Stimulated activated CD4-positive, alpha-beta T cell treated with anti-CD3 and anti-CD28 coated beads, Interleukin-1b, Interleukin-23, amount 100 ng/mL, for 1 hour (primary cell): ENCODE measurements at places on chromosomes 3 and 15.

DNA sequence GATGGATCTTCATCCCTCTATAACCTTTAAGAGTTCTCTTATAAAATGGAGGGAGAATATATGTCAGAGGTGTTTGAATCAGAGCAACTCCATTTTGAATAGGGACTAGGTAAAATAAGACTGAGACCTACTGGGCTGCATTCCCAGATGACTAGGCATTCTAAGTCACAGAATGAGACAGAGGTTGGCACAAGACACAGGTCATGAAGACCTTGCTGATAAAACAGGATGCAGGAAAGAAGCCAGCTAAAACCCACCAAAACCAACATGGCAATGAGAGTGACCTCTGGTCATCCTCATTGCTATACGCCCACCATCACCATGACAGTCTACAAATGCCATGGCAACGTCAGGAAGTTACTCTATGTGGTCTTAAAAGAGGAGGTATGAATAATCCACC is 211.0 kb downstream of the GBE1 start:
- DNase-seq: no peak

- no peak for DNase-seq
Observed at GRCh38 chr3:17119201-17120072, 234.7 kb downstream of the PLCL2 start.

DNA sequence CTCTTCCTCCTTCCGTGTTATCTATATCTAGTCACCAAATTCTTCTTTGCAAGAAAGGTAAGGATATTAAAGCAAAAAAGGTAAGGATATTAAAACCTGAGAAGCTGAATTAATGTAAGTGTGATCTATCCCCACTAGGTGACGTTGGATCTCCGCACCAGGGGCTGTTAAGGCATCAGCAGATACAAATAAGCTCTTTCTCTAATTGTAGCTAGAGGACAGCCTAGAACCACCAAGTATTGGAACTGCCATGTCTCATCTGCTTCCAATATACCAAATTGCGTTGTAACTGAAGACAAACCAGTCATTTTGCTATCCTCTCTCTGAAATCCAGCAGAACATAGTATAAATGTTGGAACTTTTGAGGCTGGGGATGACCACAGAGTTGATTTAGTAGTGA is 471.2 kb upstream of the TGFBR2 start:
- DNase-seq: no peak

DNA sequence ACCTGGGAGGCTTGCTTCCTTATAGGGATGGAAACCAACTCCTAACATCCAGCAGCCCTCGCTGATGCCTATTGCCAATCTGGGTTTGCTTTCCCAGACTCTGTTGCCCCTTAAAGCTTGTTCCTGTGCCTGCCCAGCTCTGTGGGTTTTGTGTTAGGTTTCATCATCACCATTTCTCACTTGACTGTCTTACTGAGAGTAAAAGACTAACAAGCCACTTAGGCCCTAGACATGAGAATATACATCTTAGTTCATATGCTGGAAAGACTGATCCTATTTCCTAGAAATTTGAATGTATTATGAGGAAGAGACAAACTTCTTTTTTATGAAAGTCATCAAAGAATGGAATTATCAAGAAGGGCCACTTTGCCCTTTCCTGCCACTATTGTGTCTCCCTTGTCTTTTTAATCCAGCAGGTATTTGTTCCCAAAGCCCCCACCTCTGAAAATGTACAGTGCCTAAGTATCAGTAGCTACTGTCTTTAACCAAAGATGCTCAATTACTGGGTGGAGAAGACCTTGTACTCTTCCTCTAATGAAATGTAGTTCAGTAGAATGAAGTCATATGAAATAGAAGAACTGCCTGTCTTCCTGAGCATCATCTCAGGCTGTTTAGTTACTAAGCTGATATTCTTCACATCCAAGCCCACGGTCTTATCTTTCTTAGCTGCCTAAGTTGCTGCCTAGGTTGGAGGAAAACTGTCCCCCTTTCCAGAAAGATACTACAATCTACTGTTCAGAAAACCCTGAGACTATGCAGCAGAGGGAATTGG is 59.8 kb upstream of the ZPLD1 start:
- DNase-seq: no peak

DNA sequence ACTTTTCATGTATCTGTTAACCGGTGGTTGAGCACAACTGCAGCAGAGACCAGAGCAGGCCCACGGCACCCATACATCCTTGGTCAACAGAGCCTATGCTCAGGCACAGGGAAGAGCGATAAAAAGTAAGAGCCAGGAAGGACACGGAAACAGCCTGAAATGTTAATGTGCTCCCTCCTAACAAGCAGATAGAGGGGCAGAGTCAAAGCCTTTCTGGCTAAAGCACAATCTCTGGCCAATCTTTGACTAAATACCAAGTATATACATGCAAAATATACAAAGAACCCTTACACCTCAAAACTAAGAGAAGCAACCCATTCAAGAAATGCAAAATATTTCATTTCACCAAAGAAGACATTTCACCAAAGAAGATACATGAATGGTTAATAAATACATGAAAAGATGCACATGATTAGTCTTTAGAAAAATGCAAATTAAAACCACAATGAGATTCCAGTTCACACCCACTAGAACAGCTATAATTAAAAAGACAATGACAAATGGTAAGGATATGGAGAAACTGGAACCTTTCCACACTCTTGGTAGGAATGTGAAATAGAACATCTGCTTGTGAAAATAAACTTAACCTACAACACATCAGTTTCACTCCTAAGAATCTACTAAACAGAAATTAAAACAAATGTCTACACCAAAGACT is 88.0 kb downstream of the OSBPL10 start:
- no peak for DNase-seq

- DNase-seq: no peak
Observed at GRCh38 chr15:37134244-37134643, 33.9 kb upstream of the MEIS2 start.

DNA sequence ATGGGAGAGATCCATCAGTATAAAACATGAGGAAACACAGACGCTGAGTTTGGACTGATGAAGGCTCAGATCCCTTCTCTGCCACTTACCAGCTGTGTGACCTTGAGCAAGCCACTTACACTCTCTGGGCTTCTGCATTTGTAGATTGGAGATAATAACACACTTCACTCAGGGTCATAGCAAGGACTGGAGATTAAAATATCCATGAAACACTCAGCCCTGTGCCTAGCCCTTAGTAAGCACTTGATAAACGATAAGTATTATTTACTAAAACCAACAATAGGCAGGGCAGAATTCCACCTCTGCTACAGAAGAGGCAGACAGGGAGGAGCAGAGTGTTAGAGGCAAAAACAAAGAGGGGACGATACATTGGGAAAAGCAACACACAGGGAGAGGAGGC is 420.5 kb upstream of the WNT5A start:
- no peak for DNase-seq

- DNase-seq: no peak
Observed at GRCh38 chr3:143613226-143613625, 235.0 kb downstream of the SLC9A9 start.

DNA sequence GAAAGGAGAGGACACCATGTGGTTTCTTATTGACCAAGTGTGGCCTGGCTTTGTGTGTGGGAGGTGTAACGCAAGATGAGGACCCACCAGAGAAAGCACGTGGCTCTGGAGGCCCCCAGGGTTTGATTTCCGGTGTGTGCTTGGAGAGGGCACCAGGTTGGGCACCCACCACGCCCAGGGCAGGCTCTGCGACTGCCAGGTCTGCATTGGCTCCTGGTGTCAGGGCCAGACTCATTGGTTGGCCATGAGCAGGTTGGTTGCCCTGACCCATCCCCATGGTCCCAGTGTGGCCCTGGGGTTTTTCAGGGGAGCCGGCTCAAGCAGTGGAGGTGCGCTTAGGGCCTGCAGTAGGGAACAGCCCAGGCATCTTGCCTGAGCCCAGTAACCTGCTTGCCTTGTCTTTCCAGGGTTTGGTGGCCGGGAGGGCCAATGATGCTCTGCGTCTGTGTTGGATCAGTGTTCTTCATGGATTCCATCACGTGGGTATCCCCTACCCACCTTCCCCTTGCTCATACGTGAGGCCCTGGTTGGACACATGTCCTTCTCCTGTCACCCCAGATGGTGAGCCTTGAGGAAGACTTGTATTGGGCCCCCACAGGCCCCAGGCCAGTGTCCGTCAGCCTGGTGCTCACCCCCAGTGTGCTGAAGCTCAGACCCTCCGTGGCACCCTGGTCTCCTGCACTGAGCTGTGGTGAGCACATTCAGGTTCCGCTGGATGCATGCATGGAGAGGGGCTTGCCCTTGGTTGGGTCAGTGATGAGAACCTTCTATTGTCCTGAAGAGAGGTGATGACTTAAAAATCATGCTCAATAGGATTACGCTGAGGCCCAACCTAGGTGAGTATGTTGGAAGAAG is 193.9 kb downstream of the UBE3A start:
- no peak for DNase-seq

- DNase-seq: no peak
Observed at GRCh38 chr3:19596408-19596807, 337.6 kb downstream of the EFHB start.

DNA sequence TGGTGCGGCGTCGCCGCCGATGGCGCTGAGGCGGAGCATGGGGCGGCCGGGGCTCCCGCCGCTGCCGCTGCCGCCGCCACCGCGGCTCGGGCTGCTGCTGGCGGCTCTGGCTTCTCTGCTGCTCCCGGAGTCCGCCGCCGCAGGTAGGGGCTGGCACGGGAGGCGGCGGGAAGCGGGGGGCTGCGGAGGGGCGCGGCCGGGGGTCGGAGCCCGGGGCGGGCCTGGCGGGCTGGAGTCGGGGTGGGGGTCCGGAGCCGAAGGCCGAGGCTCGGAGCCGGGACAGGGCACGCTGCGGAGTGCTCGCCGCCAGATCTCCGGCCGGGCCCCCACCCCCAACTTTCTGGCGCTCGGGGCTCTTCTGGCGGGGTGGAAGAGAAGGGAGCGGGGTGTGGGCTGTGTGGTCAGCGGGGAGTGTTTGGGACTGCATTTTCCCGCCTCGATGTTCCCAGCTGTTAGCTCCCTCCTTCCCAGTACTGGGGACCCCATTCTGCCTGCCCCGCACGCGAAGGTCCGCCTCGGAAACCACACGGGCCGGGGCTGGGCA is 299 bp downstream of the TYRO3 start:
- DNase-seq: no peak

GRCh38 chr3:30199855-30200254 is 406.5 kb upstream of the TGFBR2 start:
- no peak for DNase-seq

- no peak for DNase-seq
Observed at GRCh38 chr15:58062983-58063382, 2.5 kb downstream of the ALDH1A2 start.

DNA sequence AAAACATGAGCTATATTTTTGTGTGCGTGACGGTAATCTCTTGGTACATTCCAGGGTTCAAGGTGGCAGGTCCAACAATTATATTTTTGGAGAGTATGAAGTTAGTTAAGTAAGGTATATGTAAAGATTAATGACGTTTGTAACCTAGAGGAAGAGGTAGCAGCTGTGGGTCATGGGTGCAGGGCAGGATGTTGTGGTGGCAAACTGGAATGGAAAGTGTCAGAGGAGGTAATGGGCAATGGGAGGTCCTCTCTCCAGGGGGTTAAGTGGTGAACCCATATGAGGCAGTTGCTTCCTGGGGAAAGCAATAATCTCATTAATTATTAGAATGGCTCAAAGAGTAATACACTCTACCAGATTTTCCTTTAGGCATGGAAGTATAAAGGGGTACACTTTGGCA is 1.0 kb upstream of the CD200R1L start:
- no peak for DNase-seq

DNA sequence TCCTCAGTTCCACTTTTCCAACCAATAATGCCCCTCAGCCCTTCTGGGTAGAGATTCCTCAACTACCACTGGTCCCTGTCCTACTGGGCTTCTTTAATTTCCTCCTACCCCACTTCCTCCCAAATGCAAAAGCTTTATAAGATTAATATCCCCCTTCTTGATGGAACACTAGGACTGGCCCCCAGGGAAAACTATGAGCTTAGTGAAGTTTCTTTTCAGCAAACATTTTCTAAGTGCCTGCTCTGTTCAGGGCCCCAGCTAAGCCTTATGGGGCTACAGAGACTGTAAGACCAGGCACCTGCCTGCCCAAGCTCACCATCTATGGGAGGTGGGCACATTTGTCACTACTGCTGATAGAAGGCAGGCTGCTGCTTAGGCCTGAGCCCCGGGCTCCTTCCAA is 79.4 kb downstream of the RPLP1 start:
- no peak for DNase-seq

- DNase-seq: no peak
Observed at GRCh38 chr3:89859757-89860156, 752.3 kb downstream of the EPHA3 start.

DNA sequence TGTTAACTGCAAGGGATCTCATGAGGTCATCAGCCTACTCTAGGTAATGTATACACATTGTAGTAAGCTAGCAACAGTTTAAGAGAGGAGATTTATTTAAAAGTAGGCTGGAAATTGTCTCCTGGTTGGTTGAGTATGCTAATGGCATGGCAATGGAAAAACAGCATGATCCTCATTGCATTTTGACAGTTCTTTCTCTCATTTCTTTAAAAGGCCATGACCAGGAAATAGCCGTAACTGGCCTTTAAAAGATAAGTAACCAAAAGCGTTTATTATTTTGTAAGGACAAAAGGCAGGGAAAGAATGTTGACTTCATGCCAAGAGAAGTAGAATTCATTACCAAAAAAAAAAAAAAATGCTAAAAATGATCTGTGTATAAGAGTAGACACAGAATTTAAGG is 310.3 kb downstream of the FGF12 start:
- DNase-seq: no peak

- DNase-seq: no peak
Observed at GRCh38 chr3:153052096-153052460, 109.9 kb upstream of the RAP2B start.

DNA sequence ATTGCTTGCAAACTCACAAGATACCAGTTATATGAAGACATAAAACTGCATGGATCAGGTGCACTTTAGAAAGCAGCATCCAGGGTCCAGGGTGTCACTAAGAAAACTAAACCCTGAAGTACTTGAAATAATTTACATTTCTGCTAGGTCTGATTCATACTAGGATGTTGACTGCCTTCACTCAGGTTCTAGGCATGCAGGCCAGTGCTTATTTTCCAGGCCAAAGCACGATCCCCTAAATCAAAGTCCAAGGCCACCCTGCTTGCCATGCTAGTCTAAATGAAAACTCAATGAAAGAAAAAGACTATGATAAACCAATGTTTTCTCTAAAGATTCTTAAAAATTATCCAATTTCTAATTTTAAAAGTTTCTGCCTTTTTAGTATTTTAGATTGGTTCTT is 49.4 kb downstream of the GREM1 start:
- no peak for DNase-seq
